ENCODE measurements at places on chromosomes 16 and 17.

- DNase-seq: no peak
These were observed 2274.0 kb downstream of the TP53TG3F start for GRCh38 chr16:35733278-35733965.

GRCh38 chr16:51655249-51655648 is 504.2 kb upstream of the SALL1 start:
- DNase-seq: no peak

GRCh38 chr16:64380751-64381150 is 741.1 kb downstream of the CDH11 start:
- no peak for DNase-seq

DNA sequence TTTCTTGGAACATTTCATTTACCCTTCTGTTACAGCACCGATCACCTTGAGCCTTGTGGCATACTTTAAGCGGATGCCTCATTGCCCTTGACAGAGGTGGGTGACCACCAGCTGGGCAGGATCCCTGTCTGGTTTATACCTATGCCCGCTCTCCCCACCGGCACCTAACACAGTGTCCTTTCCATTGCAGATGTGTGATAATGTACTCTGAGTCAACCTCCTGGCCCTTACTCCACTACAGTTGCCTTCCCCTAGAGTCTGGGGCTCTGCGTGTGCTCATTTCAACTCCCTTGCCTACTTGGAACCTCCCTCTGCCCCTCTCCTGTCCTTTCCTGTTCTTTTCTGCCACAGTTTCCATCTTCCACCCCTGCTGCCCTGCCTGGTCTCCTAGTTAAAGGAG is 60.2 kb upstream of the MED13 start:
- no peak for DNase-seq

- peak; percentile 15 for DNase-seq
These were observed 117.6 kb downstream of the VPS53 start for GRCh38 chr17:596763-597644.

DNA sequence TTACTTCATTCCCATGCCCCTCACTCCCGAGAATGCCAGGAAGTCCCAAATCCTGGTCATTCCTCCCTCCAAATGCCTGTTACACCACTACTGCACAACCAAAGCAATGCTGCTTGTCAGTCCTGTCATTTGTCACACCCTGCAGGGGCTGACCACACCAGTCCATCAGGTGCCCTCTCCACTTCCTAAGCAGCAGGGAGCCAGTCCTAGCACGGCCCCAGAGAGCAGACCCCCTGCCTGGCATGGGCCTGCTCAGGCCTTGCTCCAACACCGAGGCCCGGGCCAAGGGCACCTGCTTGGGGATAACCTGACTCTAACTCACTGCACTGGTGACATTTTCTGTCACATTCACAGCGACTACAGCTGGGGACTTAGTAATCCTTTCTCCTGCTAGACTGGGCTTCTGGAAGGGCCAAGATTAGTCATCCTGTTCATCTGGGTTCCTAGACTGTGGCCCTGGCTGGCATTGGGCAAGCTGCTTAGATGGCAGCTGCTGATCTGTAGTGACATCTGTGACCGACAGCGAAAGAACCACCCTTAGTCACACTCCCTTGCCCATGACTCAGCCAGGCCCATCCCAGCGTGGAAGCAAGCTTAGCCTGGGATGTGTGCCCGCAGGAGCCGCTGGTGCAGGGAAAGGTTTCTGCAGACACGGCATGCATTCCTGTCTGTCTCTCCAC is 5.4 kb downstream of the ALYREF start:
- DNase-seq: no peak

DNA sequence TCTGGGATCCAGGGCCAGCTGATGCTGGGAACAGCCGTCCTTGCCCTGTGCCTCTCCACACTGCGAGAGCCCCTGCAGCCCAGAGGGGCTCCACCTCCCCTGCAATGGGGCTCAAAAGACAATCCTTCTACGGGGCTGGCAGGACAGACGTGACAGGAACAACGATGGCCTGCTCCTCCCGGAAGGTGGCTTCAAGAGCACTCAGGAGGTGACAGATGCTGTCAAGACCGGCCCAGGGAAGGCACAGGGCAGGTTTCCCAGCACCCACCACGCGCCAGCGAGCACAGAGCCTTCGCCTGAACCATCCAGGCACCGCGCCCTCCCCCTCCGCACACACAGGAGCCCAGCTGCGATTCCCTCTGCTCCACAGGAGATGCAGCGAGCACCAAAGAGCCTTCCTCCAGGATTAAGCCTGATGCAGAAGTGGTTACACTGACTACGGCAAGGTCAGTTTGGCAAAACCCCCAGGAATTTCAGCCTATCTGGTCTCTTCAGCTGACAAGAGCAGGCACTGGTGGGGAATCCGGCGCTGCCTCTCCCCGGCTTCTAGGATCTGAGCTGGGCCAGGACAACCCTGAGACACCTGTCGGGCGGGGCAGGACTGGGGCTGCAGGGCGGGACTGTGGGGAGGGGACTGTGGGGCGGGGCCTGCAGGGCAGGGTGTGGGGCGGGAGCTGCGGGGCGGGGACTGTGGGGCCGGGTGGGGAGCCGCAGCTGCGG is 103.4 kb downstream of the ZNF778 start:
- no peak for DNase-seq

- DNase-seq: peak; percentile 43
These were observed 22.6 kb upstream of the SPATA32 start for GRCh38 chr17:45284176-45285140.

GRCh38 chr17:59777033-59777432 is 69.6 kb downstream of the VMP1 start:
- DNase-seq: no peak

- DNase-seq: peak; percentile 39
These were observed 3.8 kb downstream of the ARSG start for GRCh38 chr17:68295086-68295485.

DNA sequence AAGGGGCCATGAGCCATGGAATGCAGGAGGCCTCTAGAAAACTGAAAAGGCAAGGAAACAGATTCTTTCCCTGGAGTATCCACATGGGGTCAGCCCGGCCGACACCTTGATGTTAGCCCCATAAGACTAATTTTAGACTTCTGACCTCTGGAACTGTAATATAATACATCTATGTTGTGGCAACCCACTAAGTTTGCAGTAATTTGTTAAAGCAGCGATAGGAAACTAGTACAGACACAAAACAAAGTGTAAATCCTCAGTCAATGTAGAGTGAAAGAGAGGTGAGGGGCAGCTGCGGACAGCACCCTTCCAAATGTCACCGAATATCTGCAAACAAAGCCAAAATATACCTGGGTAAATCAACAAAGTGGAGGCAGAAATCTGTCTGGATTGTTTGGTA is 7.2 kb upstream of the SIAH1 start:
- no peak for DNase-seq

DNA sequence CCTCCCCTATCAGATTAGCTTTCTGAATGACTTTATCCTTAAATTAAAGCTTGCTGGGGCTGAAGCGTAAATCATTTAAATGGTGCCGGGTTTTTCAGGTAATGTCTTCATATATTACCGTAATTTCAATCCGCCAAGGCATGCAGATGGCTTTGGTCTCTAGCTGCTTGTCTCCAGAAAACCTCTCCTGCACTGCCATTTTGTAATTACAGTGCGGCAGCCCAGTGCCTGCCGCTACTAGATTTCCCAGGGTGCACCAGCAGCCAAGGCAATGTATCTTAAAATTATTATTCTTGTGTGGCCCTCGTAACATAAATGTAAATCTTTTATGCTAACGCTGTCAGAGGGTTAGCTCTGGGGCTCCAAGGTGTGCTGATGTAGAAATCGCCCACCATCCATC is 208.5 kb downstream of the TMEM114 start:
- DNase-seq: no peak

GRCh38 chr16:2001035-2001434 is 8.6 kb downstream of the ZNF598 start:
- DNase-seq: no peak

DNA sequence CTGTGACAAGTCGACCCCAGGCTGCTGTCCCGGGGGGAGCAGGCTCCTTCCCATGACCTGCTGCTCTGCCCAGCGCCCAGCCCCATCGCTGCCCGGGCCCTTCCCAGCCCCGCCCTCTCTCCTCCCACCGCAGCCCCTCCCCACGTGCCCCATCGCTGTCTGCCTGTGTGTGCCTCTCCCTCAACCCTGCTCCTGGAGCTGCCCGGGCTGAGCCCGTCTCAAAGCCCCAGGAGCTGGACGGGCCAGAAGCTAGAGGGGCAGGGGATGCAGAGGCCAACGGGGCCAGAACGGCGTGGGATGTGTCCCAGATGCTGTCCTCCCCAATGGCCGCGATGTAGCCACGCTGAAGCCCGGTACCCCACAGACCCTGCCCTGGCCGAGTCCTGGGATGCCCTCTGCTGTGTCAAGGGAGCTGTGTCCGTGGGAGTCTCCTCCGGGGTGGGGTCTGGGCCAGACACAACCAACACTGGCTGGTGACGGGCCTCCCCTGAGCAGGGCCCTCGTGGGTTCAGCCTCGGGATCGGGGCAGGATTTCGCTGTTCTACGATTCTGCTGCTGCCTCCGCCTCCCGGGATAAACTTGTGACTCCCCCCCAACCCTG is 118.2 kb upstream of the ZNF750 start:
- no peak for DNase-seq

GRCh38 chr17:27239046-27239445 is 54.9 kb upstream of the WSB1 start:
- no peak for DNase-seq

GRCh38 chr17:27526604-27527002 is 70.4 kb downstream of the KSR1 start:
- peak; percentile 19 for DNase-seq

- DNase-seq: no peak
These were observed 103.8 kb downstream of the MARF1 start for GRCh38 chr16:15539197-15539596.

- DNase-seq: no peak
These were observed 1.7 kb upstream of the MRM1 start for GRCh38 chr17:36599546-36600250.

DNA sequence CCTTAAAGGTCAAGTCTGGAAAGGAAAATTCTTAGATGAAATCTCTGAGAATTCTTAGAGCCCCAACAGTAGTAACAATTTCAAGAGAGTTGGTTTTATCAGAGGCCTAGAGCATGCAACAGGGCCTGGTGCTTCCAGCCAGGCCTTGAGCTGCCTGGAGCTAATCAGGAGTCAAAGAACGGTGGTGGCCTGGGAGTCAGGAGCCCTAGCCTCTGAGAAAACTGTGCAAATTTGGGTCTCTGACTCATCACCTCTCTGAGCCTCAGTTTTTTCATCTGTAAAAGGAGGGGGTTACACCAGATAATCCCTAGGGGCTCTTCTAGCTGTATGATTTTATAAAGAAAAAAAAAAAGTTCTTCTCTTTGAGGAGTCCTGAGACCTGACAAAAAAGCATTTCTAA is 227.3 kb upstream of the RPL38 start:
- DNase-seq: no peak

- DNase-seq: no peak
These were observed 5.7 kb upstream of the CD300LG start for GRCh38 chr17:43841282-43841681.

GRCh38 chr17:61989509-61989908 is 61.7 kb upstream of the INTS2 start:
- DNase-seq: no peak

GRCh38 chr16:13471036-13471435 is 448.9 kb upstream of the ERCC4 start:
- DNase-seq: no peak

- no peak for DNase-seq
These were observed 48.8 kb upstream of the MTSS2 start for GRCh38 chr16:70734522-70735095.

GRCh38 chr16:84370723-84371552 is 2.6 kb downstream of the ATP2C2 start:
- DNase-seq: no peak

GRCh38 chr17:70414300-70414699 is 245.0 kb downstream of the KCNJ2 start:
- DNase-seq: no peak

DNA sequence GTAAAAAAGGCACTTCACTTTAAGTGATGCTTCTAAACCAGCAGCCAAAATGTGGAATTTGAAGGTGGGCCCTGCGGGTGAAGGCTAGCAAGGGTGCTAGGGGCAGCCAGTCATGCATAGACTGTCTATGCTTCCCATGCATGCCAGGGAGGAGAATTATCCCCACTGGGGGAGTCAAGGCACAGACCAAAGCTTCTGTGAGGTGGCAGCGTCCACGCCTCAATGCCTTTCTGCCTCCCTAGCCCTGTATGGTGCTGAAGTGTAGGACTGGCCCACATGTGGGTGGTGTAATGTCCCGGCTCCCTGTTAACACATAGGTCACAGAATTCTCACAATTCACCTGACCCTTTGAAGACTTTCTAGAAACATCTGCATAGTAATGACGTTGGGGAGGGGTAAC is 1.9 kb downstream of the HS3ST2 start:
- DNase-seq: no peak

DNA sequence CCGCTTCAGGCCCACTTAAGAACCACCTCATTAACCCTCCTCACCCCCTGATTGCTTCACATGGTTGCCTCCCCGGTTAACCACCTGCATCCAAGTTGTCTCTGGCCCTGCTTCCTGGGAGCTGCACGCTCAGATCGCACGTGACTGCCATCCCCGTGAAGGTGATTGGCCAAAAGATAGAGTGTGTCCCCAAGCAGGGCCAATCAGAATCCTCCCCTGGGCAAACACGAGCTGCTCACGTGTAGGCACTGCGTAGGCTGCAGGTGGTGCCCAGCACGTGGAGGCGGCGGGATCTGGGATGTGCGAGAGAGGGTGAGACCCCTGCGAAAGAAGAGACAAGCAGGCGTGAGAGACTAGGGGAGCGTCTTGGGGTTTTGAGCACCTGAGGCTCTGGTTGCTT is 111.8 kb upstream of the CRHR1 start:
- DNase-seq: no peak

All from stimulated activated CD4-positive, alpha-beta T cell treated with anti-CD3 and anti-CD28 coated beads, Interleukin-12 subunit alpha, Interleukin-12 subunit beta, amount 100 ng/mL, for 4 hours (primary cell).